Glutamatergic neuron (in vitro differentiated cells): ENCODE measurements at places on chromosomes 16 and 17. TPM values are rescaled to one million over a fixed set of nuclear protein-coding genes. Genes with fewer than 3 reads are reported as not detected.

DNA sequence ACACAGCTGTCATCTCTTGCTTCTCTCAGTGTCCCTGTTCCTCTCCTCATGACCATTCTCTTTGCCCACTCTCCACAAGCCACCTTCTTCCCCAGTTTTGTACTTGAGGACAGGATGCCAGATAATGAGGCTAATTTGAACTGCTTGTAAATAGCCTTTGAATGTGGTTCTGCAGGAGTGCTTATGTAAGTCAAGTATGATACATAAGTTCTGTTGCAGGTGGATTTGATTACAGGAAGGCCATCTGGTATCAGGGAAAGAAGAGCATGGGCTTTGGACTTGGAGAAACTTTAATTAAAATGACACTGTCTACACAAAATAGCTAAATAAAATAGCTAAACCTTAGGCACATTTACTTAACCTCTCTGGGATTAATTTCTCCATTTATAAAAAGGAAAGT, 120.2 kb upstream of the HLF start:
- DNase-seq = no peak

GRCh38 chr16:57627184-57627871, 1.1 kb upstream of the ADGRG1 start:
- DNase-seq = peak; percentile 52

The ZP2 gene
- total RNA-seq = not detected

- DNase-seq = no peak
Measured at GRCh38 chr17:31469959-31470358, 78.5 kb downstream of the RAB11FIP4 start.

The TACO1 gene
- 23.2 TPM for total RNA-seq

GRCh38 chr16:63980763-63981162, 1141.1 kb downstream of the CDH11 start:
- no peak for DNase-seq
